Breast epithelium (tissue), 4 donors: ENCODE measurements at places on chromosomes 5 and 9. TPM values are rescaled to one million over a fixed set of nuclear protein-coding genes. Genes with fewer than 3 reads are reported as not detected.

Gene ENC1
- total RNA-seq, result 8.3 TPM

DNA sequence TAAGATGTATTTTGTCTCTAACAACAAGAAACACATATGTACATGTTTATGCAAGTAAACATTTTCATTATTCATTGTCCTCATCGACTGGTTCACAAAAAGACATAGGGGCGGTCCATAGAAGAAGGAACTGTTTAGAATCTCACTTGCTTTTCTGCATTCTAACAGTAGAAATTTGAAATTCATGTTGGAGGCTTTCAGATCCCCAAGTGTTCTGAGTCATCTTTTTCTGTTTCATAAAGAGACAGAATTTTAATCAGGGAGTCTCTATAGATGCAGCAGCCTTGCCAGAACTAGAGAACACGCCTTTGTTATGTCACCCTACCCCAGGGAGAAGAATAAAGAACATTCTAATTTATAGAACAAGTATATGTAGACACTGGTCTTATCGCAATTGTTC lies 324.3 kb downstream of the GABRG2 start:
- DNase-seq, result no peak

GRCh38 chr5:105812304-105812703 lies 1858.4 kb downstream of the EFNA5 start:
- no peak for DNase-seq

Gene ACSL6
- 0.33 TPM for total RNA-seq

Gene TXNDC8
- not detected for total RNA-seq

Gene CLK4
- total RNA-seq, result 39.0 TPM

DNA sequence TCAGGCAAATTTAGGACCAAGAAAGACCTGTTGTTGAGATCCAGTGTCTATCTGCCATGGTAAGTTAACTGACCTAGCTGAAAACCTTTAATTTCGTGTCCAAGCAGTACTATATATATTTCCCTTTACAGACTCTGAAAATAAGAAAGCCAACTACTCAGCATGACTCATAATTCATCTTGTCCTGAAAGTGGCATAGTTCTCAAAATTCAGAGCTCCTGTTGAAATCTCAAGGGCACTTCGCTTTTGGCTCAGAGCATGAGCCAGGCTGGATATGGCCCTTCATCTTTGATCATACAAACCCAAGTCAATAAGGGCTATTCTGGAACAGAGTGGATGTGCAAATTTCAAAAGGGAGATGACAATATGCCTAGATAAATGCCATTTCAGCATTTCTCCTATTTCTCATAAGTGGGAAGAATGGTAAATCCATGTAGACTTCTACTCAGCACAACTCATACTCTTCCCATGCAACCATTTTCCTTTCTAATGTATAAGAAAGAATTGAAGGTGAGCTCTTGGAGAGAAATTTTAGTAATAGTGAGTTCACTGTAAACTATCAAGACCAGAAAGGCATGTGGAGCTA lies 567.9 kb upstream of the DAB2 start:
- no peak for DNase-seq

DNA sequence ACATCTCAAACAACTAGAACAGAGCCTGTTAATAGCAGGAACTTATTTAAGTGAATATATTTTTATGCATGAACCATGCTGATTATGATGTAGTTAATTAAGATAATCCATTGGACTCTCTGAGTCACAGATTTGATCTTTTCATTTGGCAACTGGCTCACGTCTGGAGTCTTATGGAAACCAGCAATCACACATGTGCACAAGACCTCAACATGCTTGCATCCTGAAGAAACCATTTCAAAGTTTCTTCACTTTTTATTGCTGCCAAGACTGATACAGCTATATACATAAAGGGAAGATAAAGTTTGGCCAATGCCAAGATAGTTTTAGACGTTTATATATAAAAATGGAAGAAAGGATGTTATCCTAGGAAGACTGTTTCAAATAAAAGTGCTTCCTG lies 13.3 kb upstream of the C9 start:
- DNase-seq, result no peak

Gene UBE2QL1
- total RNA-seq, result 0.44 TPM

DNA sequence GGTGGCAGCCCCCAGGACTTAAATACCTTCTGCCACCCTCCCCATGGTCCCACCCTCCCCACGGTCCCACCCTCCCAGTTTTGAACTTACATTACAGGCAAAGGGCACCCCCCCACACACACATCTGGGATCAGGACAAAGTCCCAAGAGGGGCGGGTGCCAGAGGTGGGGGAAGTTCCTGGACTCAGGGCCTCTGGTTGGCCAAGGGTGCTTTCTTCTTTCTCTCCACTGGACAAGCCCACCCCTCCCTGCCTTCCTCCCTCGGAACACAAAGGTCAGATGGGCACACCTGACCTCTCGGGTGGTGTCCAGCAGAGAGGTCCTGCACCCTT lies 19.1 kb upstream of the RALGDS start:
- no peak for DNase-seq

DNA sequence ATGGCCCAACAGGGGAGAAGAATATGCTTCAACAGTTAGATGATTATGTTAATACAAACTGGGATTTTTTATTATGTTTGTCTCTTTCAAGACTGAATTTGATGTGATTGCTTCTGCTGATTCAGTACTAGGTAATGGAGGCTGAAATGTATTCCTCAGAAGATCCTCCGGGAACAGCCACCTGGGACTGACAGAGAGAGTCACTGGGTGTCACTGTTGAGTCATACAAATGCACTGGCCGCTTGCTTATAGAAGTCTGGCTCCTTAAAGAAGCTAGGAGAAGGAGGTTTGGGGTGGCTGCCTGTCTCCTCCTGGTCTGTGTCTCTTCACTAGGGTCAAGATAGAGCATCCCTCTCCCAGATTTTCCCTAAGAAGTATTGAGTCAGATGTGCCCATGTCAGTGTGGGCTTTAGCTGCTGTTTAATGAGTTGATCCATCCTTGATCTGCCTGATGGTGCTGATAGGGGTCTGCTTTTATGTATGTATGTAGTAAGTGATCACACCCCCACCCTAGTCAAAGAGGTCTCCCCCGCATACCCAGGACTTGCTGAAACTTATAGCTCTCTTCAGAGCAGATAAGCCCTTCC lies 773.4 kb downstream of the BRINP1 start:
- DNase-seq, result no peak
